ENCODE measurements at places on chromosomes 1 and 21.

GRCh38 chr1:159919236-159919865, 6.0 kb downstream of the TAGLN2 start:
- no peak for DNase-seq

GRCh38 chr1:42935971-42936308, 22.7 kb downstream of the SLC2A1 start:
- DNase-seq, result no peak

DNA sequence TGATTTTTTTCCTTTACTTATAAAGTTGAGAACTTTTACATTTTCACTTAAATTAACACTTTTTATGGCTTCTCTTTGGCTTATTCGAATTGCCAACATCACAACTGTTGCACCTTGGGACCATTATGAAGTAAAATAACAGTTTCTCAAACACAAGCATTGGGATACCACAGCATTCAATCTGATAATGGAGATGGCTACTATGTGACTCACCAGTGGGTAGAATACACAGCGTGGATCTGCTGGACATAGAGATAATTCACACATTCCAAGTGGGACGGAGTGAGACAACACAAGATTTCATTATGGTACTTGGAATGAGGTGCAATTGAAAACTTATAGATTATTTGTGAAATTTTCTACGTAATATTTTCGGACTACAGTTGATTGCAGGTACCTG, 68.0 kb downstream of the ADAMTS1 start:
- DNase-seq, result no peak

GRCh38 chr1:100627054-100627716, 89.2 kb downstream of the GPR88 start:
- peak; percentile 85 for DNase-seq

- no peak for DNase-seq
Measured at GRCh38 chr1:95512925-95513324, 278.9 kb downstream of the RWDD3 start.

DNA sequence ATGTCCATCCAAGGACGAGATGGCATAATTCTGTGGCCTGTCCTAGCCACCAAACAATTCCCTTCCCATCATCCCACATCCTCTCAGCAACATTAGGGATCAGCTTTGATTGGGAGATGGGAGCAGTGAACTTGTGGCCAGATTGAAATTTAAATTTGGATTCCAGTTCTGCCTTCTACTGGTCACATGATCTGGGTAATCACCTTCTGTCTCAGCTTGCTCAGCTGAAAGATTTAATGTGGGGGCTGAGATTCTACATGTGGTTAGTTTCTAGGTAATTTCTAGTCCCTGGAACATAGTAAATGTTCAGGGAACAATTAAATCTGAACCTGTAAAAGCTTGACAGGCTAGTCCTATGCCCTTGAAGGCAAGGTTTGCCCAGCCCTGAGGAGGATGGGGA, 3.2 kb downstream of the MYOCOS start:
- no peak for DNase-seq

- DNase-seq, result no peak
Measured at GRCh38 chr1:210855440-210855839, 278.5 kb downstream of the KCNH1 start.

DNA sequence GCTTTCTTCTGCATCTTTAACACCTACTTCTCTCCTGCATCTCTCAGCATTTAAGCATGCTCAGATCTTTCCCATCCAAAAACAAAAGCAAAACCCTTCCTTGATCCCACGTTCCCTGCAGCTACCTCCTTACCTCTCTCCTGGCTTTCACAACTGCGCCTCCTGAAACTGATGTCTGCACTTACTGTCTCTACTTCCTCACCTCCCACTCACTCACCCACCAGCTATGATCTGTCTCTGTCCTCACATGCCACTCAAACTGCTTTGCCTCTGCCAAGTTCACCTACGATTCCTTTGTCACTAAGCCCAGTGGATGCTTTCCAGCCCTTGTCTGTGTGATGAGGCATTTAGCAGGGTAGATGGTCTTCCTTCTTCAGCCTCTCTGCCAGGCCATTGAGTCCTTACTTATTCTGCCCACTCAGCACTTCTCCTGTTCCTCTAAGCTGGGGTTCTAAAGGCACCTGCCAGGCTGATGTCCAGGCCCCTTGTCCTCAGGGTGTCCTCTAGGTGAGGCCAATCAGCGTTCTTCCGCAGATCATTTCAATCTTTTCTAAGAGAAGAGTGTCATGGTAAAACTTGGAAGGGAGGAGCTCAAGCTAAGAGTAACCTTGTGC, 10.0 kb upstream of the GJB3 start:
- no peak for DNase-seq

GRCh38 chr1:202860744-202861419, 28.1 kb downstream of the RABIF start:
- peak; percentile 24 for DNase-seq

DNA sequence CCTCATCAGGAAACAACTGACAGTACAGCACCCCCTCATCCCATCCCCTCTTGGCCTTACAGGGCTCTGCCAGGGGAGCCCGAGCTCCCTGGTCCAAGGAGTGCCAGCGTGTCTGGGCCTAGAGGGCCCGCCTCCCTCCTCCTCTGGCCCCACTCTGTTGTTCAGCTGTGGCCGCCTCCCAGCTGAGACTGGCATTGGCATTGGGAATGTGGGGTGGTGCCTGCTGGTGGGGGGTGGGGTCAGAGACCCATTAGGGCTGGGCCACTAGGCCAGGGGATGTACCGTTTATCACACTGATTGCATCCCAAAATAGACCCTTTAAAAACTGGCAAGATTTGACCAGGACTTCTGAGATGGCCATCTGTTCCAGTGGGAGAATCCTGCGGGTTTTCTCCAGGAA, 1.4 kb downstream of the LDLRAP1 start:
- DNase-seq, result no peak

DNA sequence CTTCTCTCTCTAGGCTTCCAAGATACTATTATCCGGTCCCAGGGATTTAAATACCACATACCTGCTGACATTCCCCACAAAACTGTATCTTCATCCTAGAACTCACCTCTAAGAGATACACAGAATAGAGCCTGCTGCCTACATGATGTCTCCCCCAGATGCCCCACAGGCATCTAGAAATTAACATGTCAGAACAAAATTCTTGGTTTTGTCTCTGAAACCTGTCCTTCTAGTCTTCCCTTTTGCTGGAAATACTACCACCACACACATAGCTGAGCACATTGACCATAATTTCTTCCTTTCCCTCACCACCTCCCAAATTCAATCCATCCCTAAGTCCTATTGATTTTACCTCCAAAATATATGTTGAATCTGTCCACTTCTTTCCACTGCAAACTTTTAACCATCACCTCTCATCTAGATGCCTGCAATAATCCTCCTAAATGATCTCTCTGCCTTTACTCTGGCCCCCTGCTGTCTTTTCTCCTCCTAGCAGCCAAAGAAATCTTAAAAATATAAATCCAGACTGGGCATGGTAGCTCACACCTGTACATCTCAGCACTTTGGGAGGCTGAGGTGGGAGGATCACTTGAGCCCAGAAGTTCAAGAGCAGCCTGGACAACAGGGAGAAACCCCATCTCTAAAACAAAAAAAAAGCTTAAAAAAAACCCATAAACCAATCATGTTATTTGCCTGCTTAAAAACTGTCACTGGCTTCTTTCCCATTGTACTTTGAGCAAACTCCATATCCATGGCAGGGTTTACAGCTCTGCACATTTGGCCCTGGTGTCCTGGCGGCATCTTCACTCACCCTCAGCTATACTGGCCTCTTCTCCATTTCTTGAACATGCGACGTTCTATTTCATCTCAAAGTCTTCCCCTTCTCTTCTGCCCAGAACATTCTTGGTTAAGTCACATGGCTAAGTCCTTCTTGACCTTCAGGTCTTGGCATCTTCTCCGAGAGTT, 6.2 kb upstream of the FAM76A start:
- peak; percentile 17 for DNase-seq

DNA sequence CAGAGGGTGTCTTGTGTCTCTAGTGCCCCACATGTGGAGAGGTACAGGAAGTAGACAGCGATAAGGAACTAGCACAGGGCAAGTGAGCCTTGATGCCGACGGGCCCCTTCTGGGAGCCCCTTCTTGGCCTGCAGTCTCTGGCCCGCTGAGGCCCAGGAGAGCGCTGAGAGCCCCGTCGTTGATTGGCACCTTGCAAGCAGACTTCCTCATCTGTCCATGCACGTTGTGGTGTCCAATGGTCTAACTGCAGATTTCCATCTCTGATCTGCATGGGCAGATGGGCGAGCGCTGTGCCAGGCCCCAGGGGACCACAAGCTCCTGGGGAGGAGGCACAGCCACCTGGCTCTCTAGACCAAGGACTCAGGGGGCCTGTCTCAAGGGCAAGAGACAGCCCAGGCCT, 32.4 kb downstream of the PLEKHA6 start:
- DNase-seq, result no peak

GRCh38 chr1:110756506-110756905, 81.8 kb upstream of the KCNA3 start:
- DNase-seq, result no peak

GRCh38 chr1:22332424-22332717, 119.3 kb upstream of the ZBTB40 start:
- DNase-seq, result no peak

DNA sequence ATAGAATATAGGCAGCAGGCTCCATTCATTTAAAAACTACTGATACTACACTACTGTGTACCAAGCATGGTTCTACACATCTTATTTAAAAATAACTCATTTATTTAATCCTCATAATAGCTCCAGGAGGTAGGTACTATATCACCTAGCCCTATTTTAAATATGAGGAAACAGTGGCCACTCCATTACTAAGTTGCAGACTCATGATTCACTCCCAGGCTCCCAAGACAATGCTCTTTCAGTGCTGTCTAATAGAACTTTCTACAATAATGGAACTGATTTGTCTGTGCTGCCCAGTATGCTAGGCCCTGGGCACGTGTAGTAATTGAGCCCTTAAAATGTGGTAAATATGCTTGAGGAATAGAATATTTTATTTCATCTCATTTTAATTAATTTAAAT, 357.1 kb downstream of the LTN1 start:
- DNase-seq, result no peak

DNA sequence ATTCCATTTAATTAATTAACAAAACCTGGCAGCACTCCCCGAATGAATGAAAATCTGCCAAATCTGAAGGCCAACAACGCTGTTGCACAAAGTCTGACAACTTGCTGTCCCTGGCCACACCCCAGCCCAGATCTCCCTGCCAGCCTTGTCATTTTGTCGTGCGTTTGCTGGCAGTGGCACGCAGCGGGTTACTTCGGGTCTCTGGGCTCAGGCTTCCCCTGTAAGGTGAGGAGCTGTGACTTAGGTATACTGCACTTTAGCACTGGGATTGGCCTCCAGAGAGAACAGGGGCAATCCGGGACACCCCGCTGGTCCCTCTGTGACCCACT, 34.3 kb upstream of the SIM2 start:
- no peak for DNase-seq

GRCh38 chr21:39347537-39347936, 1.4 kb downstream of the HMGN1 start:
- no peak for DNase-seq

DNA sequence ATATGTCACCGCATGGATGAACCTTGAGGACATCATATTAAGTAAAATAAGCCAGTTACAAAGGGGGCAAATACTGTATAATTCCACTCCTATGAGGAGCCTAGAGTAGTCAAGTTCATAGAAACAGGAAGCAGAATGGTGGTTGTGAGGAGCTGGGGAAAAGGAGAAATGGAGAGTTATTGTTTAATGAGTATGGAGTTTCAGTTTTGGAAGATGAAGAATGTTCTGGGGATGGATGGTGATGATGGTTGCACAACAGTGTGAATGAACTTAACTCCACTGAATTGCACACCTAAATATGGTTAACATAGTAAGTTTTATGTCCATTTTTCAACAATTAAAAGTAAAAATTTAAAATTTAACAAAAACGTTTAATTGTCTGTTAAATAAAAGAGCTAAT, 220.9 kb upstream of the JUN start:
- DNase-seq, result no peak

GRCh38 chr21:35510294-35510693, 461.2 kb upstream of the RUNX1 start:
- DNase-seq, result no peak

- no peak for DNase-seq
Measured at GRCh38 chr1:89802051-89802450, 18.8 kb upstream of the LRRC8D start.

GRCh38 chr1:110460253-110461220, 9.6 kb downstream of the PROK1 start:
- DNase-seq, result peak; percentile 83

- peak; percentile 91 for DNase-seq
Measured at GRCh38 chr1:23394684-23395083, 25.0 kb upstream of the ZNF436 start.

- DNase-seq, result no peak
Measured at GRCh38 chr1:16218014-16218673, 5.7 kb upstream of the ARHGEF19 start.

- peak; percentile 51 for DNase-seq
Measured at GRCh38 chr1:32223683-32224082, 1.5 kb downstream of the EIF3I start.

DNA sequence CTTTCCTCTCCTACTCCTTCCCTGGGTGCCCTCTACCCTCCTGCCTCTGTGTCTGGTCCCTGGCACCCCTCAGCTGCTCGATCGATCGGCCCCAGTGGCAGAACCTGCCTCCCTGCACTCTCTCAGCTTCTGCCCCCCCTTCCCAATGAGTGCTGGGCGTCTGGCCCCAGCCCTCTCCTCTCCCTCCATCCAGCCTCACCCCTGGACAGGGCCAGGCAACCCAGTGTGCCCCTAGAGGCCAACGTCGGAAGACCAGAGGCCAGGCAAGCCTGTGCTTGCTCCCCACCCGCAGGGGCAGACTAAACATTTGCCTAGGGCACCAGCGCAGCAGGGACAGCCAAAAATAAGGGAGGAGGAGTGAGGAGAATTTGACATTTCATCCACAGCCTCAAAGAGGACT, 43.5 kb downstream of the LGR6 start:
- DNase-seq, result peak; percentile 24

DNA sequence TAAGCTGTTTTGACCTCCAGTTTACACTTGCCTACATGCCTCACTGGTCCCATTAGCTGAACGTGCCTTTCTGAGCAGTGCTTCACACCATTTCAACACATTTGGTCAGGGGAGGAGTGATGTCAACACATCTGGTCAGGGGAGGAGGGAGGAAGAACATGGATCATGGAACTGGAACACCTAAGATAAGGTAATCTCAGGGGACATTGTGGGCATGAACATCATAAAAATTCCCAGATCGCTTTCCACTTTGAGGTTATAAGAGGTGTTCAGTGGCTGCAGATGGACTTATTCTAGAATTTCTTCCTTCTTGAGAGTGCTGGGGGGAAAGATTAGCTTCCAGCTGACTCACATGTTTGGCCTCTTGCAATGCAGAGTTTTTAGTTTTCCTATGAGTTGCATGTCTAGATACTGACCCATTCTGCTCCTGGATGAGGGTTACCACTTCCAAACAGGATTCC, 2.0 kb downstream of the QSOX1 start:
- peak; percentile 68 for DNase-seq

DNA sequence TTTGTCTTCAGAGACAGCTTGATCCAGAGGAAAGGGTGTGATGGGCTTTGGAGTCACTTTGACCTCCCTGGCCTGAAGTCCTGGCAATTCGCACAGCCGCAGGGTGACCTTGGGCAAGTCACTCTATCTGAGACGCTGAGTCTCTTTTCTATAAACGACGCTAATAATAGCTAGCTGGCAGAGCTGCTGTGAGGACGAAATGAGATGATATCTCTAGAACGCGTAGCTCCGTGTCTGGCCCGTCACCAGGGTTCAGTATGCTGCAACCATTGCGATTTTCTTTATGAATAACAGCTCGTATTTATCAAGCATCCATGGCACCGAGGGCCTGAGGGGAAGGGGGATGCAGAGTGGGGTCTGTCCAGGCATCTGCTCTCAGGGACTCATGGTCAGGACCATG, 58.7 kb downstream of the IGSF21 start:
- no peak for DNase-seq

- peak; percentile 70 for DNase-seq
Measured at GRCh38 chr1:109796484-109797302, 33.0 kb upstream of the EPS8L3 start.
